Caco-2 (cell line): ENCODE measurements at places on chromosomes 3 and 15. TPM values are rescaled to one million over a fixed set of nuclear protein-coding genes. Genes with fewer than 3 reads are reported as not detected.
A peak's percentile ranks its signal among the peaks of the same experiment; 100 is the strongest.

GRCh38 chr3:180421721-180422120 lies 180.2 kb upstream of the TTC14 start:
- H3K4me1 ChIP-seq: no peaks in the 10 kb centered on the region
- no peak for DNase-seq
- no peaks in the 10 kb centered on the region for H3K27me3 ChIP-seq
- no peak overlapping the region for H3K27ac ChIP-seq
- no peak overlapping the region for H3K4me3 ChIP-seq

DNA sequence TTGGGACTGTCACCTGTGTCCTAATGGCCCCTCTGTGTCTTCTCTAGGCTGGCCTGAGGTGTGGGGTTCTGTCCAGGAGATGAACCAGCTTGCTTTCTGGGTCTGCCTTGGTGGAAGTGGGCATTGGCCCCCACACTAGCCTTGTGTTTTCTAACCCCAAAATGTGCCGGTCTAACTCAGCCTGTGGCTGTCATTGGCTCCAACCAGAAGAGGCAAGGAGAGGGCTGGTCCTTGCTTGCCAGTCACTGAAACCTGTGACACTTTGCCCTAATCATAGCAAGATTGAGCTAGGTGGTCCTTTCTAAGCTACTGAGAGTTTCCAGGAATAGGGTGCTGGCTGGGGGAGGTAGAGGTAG lies 2.2 kb downstream of the C15orf39 start:
- peak overlapping the region; percentile 91 for H3K27ac ChIP-seq
- DNase-seq: no peak
- H3K4me3 ChIP-seq: peak overlapping the region; percentile 8; the same call in 1 of the 2 replicates

DNA sequence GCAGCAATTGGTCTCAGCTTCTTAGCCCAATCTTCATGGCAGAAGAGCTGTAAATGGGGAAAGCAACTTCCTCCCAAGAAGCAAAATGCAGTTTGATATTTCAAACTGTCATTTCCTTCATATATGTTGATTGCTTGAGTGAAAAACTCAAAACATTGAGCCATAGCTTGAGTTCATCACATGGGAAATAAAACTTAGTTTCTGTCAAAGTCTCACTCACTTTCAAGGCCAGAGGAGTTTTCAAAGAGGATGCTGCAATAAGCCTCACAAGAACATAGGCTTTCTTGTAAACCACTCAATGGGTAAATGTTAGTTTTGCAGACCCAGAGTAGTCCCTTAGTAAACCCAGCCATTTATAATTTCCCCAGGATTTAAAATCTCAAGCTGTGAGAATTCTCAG lies 29.1 kb upstream of the SUCLG2 start:
- H3K4me1 ChIP-seq: no peaks in the 10 kb centered on the region
- no peak for DNase-seq
- H3K27ac ChIP-seq: no peak overlapping the region
- H3K27me3 ChIP-seq: no peaks in the 10 kb centered on the region
- no peak overlapping the region for H3K4me3 ChIP-seq

- H3K4me3 ChIP-seq: no peak overlapping the region
- no peak for DNase-seq
- no peaks in the 10 kb centered on the region for H3K36me3 ChIP-seq
- H3K27me3 ChIP-seq: no peaks in the 10 kb centered on the region
- no peak overlapping the region for H3K27ac ChIP-seq
Measured at GRCh38 chr3:54822206-54822605, 105.7 kb downstream of the LRTM1 start.

DNA sequence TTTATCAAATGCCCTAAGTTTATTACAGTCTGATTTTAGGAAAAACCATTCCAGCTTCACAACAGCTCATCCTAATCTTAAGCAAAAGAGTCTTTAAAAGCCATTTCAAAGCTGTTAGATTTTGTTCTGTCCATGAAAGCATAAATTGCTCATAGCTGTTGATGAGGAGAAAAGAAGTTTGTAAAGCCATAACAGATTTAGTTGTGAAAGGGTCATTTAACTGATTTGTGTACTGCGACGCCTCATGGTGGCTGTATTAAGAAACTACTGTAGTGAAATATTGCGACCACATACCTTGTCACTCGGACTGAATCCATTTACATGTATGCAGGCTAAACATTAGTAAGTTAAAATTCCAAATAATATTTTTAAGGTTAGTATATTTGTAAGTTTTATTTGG lies 20.9 kb downstream of the BBX start:
- DNase-seq: no peak
- no peak overlapping the region for H3K27ac ChIP-seq
- H3K27me3 ChIP-seq: no peaks in the 10 kb centered on the region

GRCh38 chr3:118269537-118270125 lies 765.0 kb downstream of the IGSF11 start:
- H3K27me3 ChIP-seq: no peaks in the 10 kb centered on the region
- DNase-seq: no peak
- H3K36me3 ChIP-seq: no peaks in the 10 kb centered on the region
- no peak overlapping the region for H3K27ac ChIP-seq
- H3K4me1 ChIP-seq: no peaks in the 10 kb centered on the region

The GOLGA8Q gene
- not detected in 2 replicates for total RNA-seq

- peaks cover 8% of the 10 kb centered on the region for H3K4me1 ChIP-seq
- no peak for DNase-seq
- no peak overlapping the region for H3K4me3 ChIP-seq
- no peak overlapping the region for H3K27ac ChIP-seq
- no peaks in the 10 kb centered on the region for H3K27me3 ChIP-seq
Measured at GRCh38 chr3:52407779-52408178, 37.1 kb downstream of the SEMA3G start.

The SPESP1 gene
- total RNA-seq: not detected in 2 replicates

DNA sequence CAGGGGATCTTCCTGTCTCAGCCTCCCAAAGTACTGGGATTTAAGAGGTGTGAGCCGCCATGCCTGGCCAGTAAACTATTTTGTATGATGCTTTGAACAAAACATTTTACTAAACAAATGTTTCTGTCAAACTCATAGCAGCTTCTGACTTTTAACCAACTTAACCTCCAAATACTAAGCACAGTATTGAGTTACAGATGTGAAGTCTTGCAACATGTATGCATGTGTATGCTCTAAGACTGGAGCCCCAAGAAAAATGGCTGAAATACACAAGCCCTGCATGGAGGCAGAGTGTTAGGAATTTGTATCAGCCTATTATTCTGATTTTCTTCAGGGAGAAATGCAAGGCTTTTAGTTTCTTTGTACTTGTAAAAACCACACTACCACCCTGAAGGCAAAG lies 137.1 kb downstream of the CBLB start:
- no peak overlapping the region for H3K4me3 ChIP-seq
- no peak for DNase-seq
- no peaks in the 10 kb centered on the region for H3K27me3 ChIP-seq
- H3K4me1 ChIP-seq: no peaks in the 10 kb centered on the region
- no peaks in the 10 kb centered on the region for H3K36me3 ChIP-seq

GRCh38 chr3:62655056-62655690 lies 220.0 kb downstream of the CADPS start:
- no peaks in the 10 kb centered on the region for H3K4me1 ChIP-seq
- no peak for DNase-seq
- no peaks in the 10 kb centered on the region; the same call in 1 of the 2 replicates for H3K27me3 ChIP-seq

The SNAPC5 gene
- 28.1 and 31.4 TPM in 2 replicates for total RNA-seq

The TLR9 gene
- total RNA-seq: not detected in 2 replicates

The NOX5 gene
- total RNA-seq: 0.05 TPM in 1 of 2 replicates, not detected in the other

GRCh38 chr15:43513550-43513949 lies 3.9 kb upstream of the MAP1A start:
- no peak overlapping the region for H3K4me3 ChIP-seq
- DNase-seq: no peak
- no peak overlapping the region for H3K27ac ChIP-seq
- H3K27me3 ChIP-seq: no peaks in the 10 kb centered on the region; the same call in 1 of the 2 replicates
- H3K36me3 ChIP-seq: no peaks in the 10 kb centered on the region

- no peak overlapping the region for H3K27ac ChIP-seq
- H3K27me3 ChIP-seq: no peaks in the 10 kb centered on the region
- H3K4me1 ChIP-seq: no peaks in the 10 kb centered on the region
- H3K4me3 ChIP-seq: no peak overlapping the region
- no peaks in the 10 kb centered on the region for H3K36me3 ChIP-seq
Measured at GRCh38 chr3:6182909-6183308, 678.0 kb upstream of the GRM7 start.

The SLC51B gene
- total RNA-seq: 15.4 and 17.1 TPM in 2 replicates

GRCh38 chr15:38698254-38698653 lies 133.6 kb upstream of the RASGRP1 start:
- no peak overlapping the region for H3K27ac ChIP-seq
- no peak for DNase-seq
- H3K4me3 ChIP-seq: no peak overlapping the region
- no peaks in the 10 kb centered on the region for H3K27me3 ChIP-seq
- H3K36me3 ChIP-seq: no peaks in the 10 kb centered on the region
- H3K4me1 ChIP-seq: peaks cover 23% of the 10 kb centered on the region

- no peaks in the 10 kb centered on the region for H3K36me3 ChIP-seq
- no peaks in the 10 kb centered on the region for H3K4me1 ChIP-seq
- no peak overlapping the region for H3K4me3 ChIP-seq
Measured at GRCh38 chr3:18086760-18087159, 338.4 kb downstream of the SATB1 start.

DNA sequence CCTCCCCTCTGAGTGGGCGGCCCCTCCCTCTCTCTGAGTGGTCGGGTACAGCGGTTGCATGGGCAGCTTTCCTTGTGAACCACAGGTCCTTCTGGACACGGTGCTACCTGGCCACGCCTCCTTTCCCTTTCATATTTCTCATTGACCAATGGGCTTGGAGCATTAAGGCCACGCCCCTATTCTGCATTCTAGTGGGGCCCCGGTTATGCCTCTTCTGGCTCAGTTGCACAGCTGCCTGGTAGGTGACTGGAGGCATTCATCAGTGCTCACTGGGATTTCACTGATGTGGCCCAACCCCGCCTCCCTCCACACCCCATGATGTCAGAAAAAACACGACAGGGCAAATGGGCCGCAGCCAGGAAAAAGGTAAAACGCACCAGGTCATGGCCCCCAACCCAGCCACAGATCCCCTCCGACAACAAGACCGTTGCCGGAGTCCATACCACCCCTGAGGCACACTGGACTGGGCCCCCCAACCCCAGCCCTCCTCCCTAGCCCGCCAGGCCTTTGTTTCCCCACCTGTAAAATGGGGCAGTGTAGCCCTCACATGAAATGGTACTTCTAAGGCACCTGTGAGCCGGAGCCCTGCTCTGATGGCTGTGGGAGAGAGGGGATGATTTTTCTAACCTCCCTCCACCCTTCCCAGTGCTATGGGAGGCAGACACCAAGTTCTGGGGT lies 26.3 kb downstream of the NGRN start:
- no peaks in the 10 kb centered on the region for H3K27me3 ChIP-seq
- no peak overlapping the region for H3K4me3 ChIP-seq
- H3K27ac ChIP-seq: no peak overlapping the region
- DNase-seq: peak; percentile 74
- H3K36me3 ChIP-seq: no peaks in the 10 kb centered on the region

DNA sequence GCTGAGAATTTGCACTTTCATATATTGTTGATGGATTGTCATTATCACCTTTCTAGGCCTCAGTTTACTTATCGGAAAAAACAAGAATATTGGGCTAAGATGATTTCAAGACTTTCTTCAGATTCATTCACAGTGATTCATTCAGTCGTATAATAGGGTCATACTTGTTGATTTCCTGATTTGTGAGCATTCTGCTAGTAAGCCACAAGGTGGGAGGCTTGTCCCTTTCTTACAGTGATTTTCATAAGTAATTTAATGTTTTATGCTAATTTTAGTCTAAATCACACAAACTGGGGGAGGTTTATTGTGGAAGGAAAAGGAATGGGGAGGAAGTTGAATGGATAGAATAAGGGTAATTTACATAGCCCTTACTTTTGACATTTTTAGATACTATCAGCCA lies 126.8 kb upstream of the GOLGA6L4 start:
- DNase-seq: no peak
- no peaks in the 10 kb centered on the region for H3K4me1 ChIP-seq
- no peaks in the 10 kb centered on the region for H3K36me3 ChIP-seq
- H3K27me3 ChIP-seq: no peaks in the 10 kb centered on the region
- no peak overlapping the region for H3K27ac ChIP-seq

DNA sequence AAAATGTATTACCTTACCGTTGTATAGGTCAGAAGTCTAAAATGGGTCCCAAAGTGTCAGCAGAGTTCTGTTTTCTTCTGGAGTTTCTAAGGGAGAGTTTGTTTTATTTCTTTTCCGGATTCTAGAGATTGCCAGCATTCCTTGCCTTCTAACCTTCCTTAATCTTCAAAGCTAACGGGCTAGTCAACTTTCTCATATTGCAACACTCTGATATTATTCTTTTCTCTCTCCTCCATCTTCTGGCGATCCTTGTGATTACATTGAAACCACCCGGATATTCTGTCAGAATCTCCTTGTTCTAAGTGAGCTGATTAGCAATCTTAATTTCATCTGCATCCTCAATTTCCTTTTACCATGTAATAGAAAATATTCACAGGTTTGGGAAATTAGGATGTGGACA lies 36.2 kb upstream of the AADACL2 start:
- H3K36me3 ChIP-seq: no peaks in the 10 kb centered on the region
- H3K27ac ChIP-seq: no peak overlapping the region
- H3K4me3 ChIP-seq: no peak overlapping the region
- no peaks in the 10 kb centered on the region for H3K27me3 ChIP-seq

- H3K27me3 ChIP-seq: no peaks in the 10 kb centered on the region
- no peak overlapping the region for H3K4me3 ChIP-seq
- H3K4me1 ChIP-seq: peaks cover 11% of the 10 kb centered on the region; the same call in 1 of the 2 replicates
- H3K36me3 ChIP-seq: no peaks in the 10 kb centered on the region
- no peak overlapping the region for H3K27ac ChIP-seq
Measured at GRCh38 chr3:101809178-101810021, 30.4 kb downstream of the NXPE3 start.

- no peak overlapping the region for H3K4me3 ChIP-seq
- DNase-seq: no peak
- H3K27ac ChIP-seq: no peak overlapping the region
- H3K36me3 ChIP-seq: peaks cover 3% of the 10 kb centered on the region
- H3K27me3 ChIP-seq: no peaks in the 10 kb centered on the region
Measured at GRCh38 chr3:51400166-51400565, 9.1 kb downstream of the RBM15B start.

The PP2D1 gene
- not detected in 2 replicates for total RNA-seq

The PEX5L gene
- total RNA-seq: not detected in 2 replicates

GRCh38 chr3:72559385-72559784 lies 288.9 kb downstream of the SHQ1 start:
- no peak overlapping the region for H3K4me3 ChIP-seq
- H3K27ac ChIP-seq: no peak overlapping the region
- H3K4me1 ChIP-seq: no peaks in the 10 kb centered on the region
- H3K27me3 ChIP-seq: no peaks in the 10 kb centered on the region
- no peaks in the 10 kb centered on the region for H3K36me3 ChIP-seq

DNA sequence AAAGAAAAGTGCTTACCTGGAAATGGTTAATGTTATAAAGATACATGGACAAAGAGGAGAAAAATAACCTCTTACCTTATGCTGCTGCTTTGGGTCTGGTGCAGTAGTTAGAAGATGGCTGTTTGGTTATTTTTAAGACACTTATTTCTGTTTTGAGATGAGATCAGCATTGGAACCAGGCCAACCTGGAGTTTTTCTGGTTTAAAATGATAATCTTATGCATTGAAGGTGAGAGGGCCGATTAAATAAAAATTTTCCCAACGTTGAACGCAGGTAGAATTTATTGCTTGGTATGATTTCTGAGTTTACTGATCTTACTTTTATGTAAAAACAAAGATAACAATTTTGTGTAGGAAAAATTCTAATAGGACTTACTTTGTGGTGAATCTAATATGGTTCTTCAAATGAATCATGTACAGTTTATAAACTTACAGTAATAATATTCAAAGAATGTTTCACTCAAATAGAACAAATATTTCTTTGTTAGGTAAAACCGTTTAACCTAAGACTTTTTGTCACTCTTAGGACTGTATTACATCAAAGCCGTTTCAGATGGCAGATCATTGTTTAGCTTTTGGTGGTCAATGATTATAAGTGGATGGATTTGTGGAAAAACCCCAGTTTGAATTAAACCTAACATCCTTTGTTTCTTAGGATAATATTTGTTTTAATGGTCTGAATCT lies 14.9 kb downstream of the UBE2E2 start:
- H3K27me3 ChIP-seq: no peaks in the 10 kb centered on the region
- H3K27ac ChIP-seq: no peak overlapping the region
- no peak overlapping the region for H3K4me3 ChIP-seq
- DNase-seq: no peak
- H3K36me3 ChIP-seq: no peaks in the 10 kb centered on the region

The OR5K3 gene
- total RNA-seq: not detected in 2 replicates
